ENCODE measurements at places on chromosomes 3 and 15.

DNA sequence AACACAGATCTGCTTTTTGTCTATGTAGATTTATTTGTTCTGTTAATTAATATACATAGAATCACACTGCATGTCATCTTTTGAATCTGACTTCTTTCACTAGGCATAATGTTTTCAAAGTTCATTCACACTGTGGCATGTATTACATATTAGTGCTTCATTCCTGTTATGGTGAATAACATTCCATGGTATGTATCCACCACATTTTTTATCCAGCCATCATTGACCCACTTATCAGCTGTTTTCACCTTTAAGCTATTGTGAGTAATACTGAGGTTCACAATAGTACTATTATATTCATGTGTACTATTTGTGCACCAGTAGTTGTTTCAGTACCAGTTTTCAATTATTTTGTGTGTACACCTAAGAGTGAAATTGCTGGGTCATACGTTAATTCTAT lies 230.6 kb upstream of the CNTN3 start:
- DNase-seq: no peak

GRCh38 chr3:100335434-100335833 lies 877 bp downstream of the NIT2 start:
- DNase-seq: peak; percentile 49

DNA sequence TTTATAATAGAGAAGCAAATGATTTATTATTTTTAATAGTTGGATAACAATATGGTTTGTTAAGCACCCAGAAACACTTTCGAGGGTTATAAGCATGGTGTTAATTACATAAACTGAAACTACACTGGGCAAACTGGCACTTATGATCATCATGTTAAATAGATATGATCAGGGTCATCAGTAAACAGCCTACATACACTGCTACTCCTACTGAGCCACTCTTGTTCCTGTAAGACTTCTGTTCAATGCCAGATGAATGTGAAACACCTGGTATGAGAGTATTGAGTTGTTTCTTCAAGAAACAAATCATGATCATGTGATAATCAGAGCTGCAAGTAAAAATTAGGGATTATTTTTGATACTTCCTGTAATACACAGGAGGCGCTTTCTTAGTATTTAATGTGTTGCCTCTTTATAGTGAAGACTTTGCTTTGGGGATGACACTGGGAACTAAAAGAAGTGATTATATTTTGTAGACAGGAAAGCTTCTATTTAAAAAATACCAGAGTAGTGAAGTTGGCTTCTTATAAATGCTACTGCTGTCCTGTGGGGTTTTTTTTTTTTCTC lies 32.3 kb upstream of the UTS2B start:
- no peak for DNase-seq

GRCh38 chr3:122295266-122296062 lies 29.6 kb upstream of the CSTA start:
- no peak for DNase-seq
